ENCODE measurements at places on chromosomes 1 and 21.

GRCh38 chr1:28887835-28888682 is 26.3 kb upstream of the EPB41 start:
- no peaks in the 10 kb centered on the region for H3K36me3 ChIP-seq
- peaks cover 13% of the 10 kb centered on the region for H3K4me1 ChIP-seq
- DNase-seq: no peak
- H3K27ac ChIP-seq: no peak overlapping the region
- H3K27me3 ChIP-seq: no peaks in the 10 kb centered on the region
- peak overlapping the region; percentile 58 for H3K4me3 ChIP-seq

DNA sequence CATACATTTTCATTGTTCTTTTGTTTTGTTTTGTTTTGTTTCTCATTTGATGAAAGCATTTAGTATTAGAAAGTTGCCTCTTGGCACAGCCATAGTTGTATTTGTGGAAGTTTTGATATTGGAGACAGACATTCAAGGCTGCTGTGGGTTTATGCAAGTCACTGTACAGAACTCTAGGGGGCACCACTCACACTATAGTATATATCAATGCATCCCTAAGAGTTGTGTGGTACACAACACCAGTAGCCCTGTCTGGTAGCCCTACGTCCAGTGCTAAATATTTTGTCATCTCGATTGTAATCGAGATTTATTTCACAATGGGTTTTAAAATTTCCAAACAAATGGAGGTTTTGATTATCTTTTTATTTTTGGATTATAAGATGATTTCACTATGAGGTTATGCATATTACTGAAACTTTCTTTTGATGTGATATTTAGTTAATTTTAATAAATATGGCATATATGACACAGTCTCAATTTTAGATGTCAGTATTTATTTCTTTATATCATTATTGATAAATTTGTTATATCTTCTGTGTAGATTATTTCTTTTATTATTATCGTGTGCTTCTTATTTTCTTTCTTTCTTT is 112.2 kb downstream of the NR5A2 start:
- H3K4me1 ChIP-seq: no peaks in the 10 kb centered on the region
- no peaks in the 10 kb centered on the region for H3K27me3 ChIP-seq
- no peak for DNase-seq

GRCh38 chr1:185439727-185440415 is 122.8 kb upstream of the IVNS1ABP start:
- no peak overlapping the region for H3K4me3 ChIP-seq
- no peak overlapping the region for H3K27ac ChIP-seq
- no peaks in the 10 kb centered on the region for H3K27me3 ChIP-seq
- H3K4me1 ChIP-seq: 0 out of 2 replicates have a peak, but pooled peaks cover 1% of the 10 kb centered on the region

GRCh38 chr1:41286992-41287391 is 44.9 kb upstream of the SCMH1 start:
- H3K27ac ChIP-seq: no peak overlapping the region
- no peak overlapping the region for H3K4me3 ChIP-seq
- no peak for DNase-seq
- 0 out of 2 replicates have a peak, but pooled peaks cover 4% of the 10 kb centered on the region for H3K4me1 ChIP-seq
- H3K36me3 ChIP-seq: no peaks in the 10 kb centered on the region

- no peak overlapping the region for H3K4me3 ChIP-seq
- H3K27me3 ChIP-seq: no peaks in the 10 kb centered on the region
- H3K36me3 ChIP-seq: no peaks in the 10 kb centered on the region
- DNase-seq: no peak
These were observed 14.9 kb upstream of the CTSS start for GRCh38 chr1:150780510-150780909.

GRCh38 chr1:27872802-27873551 is 633 bp downstream of the THEMIS2 start:
- H3K27me3 ChIP-seq: no peaks in the 10 kb centered on the region
- DNase-seq: no peak
- H3K4me1 ChIP-seq: peaks cover 6% of the 10 kb centered on the region
- no peak overlapping the region for H3K27ac ChIP-seq
- peak overlapping the region; percentile 52 for H3K4me3 ChIP-seq

GRCh38 chr1:86197206-86197855 is 40.8 kb upstream of the COL24A1 start:
- no peaks in the 10 kb centered on the region for H3K27me3 ChIP-seq
- no peak overlapping the region for H3K4me3 ChIP-seq
- DNase-seq: no peak
- H3K36me3 ChIP-seq: no peaks in the 10 kb centered on the region
- no peaks in the 10 kb centered on the region for H3K4me1 ChIP-seq

- H3K27ac ChIP-seq: no peak overlapping the region
- DNase-seq: no peak
- peaks cover 17% of the 10 kb centered on the region for H3K36me3 ChIP-seq
- peaks cover 14% of the 10 kb centered on the region for H3K4me1 ChIP-seq
These were observed 51.4 kb downstream of the YARS1 start for GRCh38 chr1:32765570-32766327.

DNA sequence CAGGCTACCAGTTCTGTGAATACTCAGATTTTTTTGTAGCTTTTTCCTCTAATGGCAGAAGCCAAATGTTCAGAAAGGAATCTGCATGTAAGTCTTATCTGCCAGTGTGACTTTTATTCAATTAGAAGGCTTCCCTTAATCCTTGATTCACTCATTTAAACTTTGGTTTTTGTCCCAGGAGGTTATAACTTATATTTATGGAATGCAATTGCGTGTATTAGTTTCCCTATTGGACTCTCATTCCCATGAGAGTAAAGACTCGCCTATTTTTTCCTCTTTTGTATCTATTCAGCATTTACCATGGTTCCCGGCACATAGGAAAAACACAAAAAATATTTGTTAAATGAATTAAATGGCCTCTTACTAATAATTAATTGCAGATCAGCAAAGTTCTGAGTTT is 3.5 kb downstream of the NTMT2 start:
- H3K27ac ChIP-seq: no peak overlapping the region
- no peaks in the 10 kb centered on the region for H3K4me1 ChIP-seq
- no peaks in the 10 kb centered on the region for H3K36me3 ChIP-seq
- no peak for DNase-seq

DNA sequence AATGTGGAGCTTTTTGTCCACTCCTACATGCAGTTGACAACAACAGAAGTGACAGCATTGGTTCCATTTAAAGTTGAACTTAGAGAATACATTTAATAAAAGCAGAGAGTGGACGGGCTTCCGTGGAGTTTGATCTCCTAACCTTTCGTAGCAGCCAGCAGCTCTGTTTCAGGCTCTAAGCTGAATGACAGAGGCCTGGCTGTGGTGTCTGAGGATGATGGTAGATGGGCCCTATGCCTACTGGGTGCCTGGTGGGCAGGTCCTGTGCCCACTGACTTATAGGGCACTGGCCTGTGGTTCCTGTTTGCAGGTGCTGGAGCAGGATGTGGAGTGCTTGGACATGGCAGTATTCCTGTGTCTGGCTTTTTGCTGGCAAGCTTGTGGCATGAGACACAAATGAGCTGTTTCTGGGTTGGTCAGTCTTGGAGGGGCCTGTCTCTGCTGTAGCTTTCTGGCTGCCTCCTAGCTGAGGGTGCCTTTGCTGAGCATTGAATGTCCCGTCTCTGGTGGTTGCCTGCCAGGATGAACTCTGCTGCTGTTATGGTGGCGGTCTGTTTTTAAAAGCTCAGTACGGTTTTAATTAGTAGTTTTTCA is 54.6 kb downstream of the PRDM2 start:
- no peaks in the 10 kb centered on the region for H3K36me3 ChIP-seq
- DNase-seq: no peak
- H3K27me3 ChIP-seq: no peaks in the 10 kb centered on the region
